Left lung (tissue), 14 donors: ENCODE measurements at places on chromosomes 4 and X. TPM values are rescaled to one million over a fixed set of nuclear protein-coding genes. Genes with fewer than 3 reads are reported as not detected.

GRCh38 chr4:88223516-88223915 is 60.8 kb downstream of the PPM1K start:
- DNase-seq, result no peak

DNA sequence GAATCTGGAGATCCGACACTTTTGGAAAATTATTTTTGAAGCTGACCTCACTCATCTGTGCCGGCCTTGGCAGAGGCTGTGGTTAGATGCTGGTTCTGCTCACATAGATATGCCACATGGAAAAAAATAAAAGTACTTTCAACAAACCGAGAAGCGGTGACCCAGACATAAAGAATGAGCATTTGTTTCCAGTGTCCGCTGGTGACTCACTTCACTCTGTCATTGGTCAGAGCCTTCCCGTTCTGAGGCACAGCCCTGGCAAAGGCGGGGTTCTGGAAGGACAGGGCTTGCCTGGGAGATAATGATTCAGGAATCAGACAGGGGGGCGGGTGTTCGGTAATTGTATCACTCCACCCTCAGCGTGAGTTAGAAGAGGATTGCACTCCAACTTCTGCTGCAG is 172.4 kb upstream of the MXRA5 start:
- DNase-seq, result no peak

- DNase-seq, result peak; percentile 39
Observed at GRCh38 chrX:50697691-50698090, 116.3 kb downstream of the SHROOM4 start.

- no peak for DNase-seq
Observed at GRCh38 chr4:124861761-124862160, 149.2 kb upstream of the ANKRD50 start.

- DNase-seq, result peak; percentile 91
Observed at GRCh38 chr4:94451695-94452475, at the start of gene PDLIM5. Gene PDLIM5 (plus strand): TSS chr4:94451942. CDS start chr4:94455289, 3,347 bp downstream.

DNA sequence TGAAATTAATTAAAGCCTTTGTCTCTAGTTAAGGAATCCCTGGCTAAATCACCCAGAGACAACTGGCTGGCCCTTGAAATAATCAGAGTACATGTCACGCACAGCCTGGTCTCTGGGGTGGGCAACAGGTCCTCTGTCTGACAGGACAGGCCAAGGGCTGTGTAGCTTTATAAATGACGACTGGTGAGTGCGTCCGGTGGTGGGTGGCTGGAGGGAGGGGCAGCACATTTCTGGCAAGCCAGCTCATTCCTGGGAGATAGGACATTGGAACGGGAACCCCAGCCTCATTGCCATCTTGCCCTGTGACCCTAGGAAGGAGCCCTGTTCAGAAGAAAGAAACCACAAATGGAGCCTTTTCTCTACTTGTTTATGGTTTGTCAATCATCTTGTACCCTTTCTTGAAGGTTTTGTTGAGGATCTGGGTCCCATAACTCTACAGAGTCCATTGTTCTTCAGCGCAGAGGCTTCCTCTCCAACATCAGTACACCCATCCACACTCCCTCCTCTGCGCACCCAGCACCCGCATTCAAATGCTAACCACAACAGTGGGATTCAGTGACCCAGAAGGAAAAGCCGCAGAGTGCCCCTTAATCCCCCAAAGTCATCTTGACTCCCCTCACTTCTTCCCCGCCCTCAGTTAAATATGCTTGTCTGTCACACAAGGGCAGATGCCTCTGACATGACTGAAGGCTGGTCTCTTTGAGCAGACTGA is 368.1 kb downstream of the UNC5C start:
- DNase-seq, result no peak

DNA sequence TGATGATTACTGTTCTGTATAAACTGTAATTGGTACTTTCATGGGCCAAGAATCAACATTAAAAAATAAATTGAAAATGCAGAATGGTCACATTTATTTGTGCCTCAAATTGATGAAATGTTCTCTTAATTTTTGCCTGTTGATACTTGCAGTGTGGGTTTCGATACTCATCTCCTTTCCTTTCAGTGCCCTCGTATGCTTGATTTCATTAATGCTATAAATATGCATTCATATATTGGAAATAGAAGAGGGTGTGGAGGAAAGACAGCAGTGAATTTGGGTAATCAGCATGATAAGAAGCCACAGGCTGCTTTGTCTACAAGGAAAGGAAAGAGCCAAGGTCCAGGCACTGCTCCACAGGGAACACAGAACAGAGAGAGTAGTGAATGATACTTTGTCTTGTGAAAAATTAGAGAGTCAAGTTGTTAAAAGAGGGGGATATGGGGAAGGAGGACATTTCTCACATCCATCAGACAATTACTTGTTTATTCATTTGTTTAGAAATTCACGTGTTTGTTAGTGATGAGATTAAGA is 1.0 kb upstream of the DDX60 start:
- no peak for DNase-seq

The PNMA6F gene
- not detected for polyA plus RNA-seq

The GRXCR1 gene
- not detected for polyA plus RNA-seq
